ENCODE measurements at places on chromosomes 3 and 15.
A peak's percentile ranks its signal among the peaks of the same experiment; 100 is the strongest.

GRCh38 chr15:50244959-50245624, 20.4 kb downstream of the HDC start:
- DNase-seq = no peak

DNA sequence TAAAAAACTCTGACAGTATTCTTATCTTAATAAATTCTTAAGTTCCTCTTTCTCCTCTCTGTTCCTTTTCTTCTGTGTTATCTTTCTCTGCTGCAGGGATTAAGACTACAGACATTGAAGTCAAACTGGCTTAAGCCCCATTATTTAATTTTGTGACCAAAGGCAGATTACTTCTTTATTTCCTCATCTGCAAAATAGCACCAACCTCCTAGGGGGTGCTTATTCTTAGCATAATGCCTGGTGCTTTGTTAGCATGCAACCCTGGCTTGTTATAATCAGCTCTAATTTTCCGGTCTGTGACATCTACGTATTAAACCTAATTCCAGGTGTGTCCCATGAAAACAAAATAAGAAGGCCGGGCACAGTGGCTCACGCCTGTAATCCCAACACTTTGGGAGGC, 23.8 kb downstream of the SEMA6D start:
- DNase-seq = no peak

- no peak for DNase-seq
Measured at GRCh38 chr15:77641999-77642398, 9.3 kb upstream of the LINGO1 start.

DNA sequence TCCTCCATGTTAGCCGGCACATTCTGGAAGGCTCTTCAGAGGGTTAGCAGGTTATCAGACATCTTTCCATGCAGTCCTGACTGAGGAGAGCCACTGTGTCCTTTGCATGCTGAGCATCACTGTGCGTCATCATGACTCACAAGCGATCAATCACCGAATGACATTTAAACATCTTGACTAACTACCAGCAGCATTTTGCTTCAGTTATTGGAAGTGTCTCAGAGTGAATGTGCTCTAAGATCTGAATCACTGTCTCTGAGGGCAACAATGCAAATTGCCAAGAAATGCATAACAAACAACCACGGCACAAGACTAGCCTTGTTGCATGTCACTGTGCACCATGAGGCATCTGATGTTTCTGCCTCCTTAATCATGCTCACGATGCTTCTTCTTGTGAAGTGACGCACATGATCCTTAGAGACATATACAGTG, 18.3 kb upstream of the ATP8B4 start:
- DNase-seq = peak; percentile 88

DNA sequence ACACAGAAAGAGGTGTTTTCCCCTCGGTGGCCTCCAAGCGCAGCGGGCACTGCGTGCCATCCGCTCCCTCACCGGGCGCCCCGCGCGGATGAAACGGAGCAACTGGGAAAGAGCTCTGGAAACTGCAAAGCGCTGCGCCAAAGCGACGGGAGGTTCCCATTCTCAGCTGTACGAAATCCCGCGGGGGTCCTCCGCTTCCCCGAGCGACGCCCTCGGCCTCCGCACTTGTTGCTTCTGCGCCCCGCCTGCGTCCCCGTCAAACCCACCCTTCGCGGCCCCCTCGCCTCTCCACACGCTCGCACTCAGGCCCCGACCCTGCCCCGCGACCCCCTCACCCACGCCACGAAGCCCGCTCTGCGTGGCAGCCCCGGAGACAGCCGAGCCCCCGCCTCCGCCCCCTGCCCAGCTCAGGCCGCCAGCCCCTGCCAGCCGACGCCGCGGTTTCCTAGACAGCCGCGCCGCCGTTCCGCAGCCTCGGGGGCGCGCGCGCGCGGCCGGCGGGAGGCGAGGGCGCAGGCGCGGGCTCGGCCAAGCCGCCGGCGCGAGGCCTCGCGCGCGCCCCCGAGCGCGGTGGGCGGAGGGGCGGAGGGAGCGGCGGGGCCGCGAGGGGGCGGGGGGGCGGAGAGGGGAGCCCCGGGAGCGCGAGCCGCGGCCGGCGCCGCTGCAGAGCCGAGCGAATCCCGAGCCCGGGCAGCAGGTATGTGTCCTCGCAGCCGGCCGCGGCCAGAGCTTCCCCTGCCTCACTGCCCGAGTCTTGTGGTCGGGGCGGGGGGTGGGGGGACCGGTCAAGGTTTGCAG, at the start of gene TMEM266:
Gene TMEM266, plus strand, starts transcription at position 666 of the 798 bp plus-strand sequence. CDS start 74,279 bp downstream, outside the sequence.
- no peak for DNase-seq

DNA sequence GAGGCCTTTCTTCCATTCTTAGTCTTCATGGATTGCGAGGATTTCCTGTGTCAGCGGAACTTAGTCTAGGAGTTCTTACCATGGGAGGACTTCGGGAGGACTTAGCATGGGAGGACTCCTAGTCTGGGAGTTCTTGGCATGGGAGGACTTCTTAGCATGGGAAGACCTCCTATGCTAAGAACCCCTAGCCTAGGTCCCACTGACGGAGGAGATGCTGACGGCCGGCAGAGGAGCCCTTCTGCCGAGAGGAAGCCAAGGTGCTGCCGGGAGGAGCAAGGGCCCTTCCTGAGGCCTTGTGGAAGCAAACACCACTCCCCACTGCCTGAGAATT, 35.6 kb upstream of the LDHAL6B start:
- no peak for DNase-seq

DNA sequence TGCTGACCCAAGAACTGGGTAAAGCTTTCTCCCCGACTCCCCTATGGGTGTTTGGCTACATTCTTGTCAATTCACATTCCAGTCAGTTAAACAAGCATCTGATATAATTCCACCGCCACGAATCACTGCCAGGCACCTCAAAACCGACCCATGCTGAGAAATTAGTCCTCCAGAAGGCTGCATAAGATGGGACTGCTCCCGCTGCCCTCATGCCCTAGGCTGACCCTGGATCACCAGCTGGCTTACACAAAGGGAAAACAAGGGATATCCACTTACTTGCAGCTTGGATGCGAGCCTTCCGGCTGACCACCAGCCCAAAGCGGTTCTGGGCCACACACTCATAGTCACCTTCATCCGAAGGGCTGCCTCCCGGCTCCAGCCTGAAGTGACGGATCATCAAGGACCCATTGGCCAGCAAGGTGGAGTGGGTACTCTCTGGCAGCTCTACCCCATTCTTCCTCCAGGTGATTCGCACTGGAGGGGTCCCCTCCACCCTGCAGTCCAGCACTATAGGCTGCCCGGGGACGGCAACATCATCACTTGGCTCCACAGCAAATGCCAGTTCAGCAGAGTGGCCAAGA, 2.9 kb downstream of the IGDCC3 start:
- no peak for DNase-seq

DNA sequence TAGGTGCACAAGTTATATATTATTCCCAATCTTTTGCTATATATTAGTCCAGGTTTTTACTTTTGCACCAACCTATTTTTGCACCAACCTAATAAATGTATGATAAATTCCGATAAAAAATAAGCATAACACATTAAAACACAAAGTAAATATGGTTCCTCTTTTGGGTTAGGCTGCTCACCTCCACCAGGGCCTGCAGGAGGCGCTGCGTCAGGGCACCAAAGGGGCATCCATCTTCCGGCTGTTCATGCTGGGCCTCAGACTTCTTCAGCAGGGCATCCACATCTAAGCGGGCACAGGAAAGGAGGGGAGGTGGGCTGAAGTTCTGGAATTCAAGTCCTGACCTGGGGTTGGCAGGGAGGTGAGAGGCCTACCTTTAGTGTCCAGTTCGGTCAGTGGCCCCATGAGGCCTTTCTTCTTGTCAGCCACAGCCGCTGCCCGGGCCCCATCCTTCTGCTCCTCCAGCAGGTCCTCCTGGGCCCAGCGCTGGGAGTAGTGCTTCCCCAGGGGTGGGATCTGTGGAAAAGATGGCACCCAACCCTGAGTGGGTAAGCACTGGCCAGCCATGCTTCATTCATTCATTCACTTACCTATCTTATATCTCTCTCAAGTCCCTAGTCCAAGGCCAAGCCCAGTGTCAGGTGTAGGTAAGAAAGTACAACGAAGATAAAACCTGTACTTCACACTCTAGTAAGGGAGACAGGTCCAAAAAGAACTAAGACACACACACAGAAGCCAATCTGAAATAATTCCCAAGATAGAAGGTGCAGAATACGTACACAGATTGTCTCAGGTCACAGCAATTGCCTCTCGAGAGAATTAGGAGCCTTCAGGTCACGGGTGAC, 5.2 kb downstream of the TADA3 start:
- no peak for DNase-seq

GRCh38 chr15:66932634-66933024, 132.8 kb upstream of the SMAD3 start:
- DNase-seq = no peak

Data from cardiac fibroblast (primary cell).